ENCODE measurements at places on chromosomes 2 and 18.

DNA sequence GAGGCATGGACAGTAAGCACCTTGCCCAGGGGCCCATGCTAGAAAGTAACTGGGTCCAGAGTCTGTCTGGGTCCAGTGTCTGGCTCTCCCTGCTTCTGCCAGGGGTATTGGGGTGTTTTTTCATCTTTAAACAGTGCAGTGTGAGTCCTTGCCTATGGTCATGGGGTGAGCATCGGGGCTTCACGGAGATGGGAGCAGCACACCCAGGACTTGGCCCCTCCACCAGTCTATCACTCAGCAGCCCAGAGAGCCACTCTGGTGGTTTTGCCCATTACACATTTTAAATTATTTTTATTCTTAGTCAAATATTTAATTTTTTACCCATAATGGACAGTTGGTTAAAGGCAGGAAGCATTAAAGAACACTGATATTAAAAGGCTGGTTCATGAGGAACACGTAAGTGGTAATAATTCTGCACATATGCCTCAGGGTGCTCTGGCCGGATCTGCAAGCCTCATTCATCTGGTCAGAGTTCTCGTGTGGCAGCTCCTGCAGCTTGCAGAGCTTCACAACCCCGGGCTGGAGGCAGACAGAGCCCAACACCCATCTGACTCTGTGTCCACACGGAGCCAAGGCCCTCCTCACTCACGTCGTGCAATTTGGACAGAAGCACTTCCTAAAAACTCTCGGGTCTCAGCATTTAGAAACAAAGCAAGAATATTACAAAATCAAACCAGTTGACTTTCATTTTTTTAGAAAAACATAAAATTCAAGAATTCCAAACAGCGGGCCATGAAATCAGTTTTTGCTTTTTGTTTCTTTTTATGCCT is 204.1 kb downstream of the CTIF start:
- DNase-seq, result no peak

- no peak for DNase-seq
These were observed 7.7 kb upstream of the SP140L start for GRCh38 chr2:230319211-230319862.

DNA sequence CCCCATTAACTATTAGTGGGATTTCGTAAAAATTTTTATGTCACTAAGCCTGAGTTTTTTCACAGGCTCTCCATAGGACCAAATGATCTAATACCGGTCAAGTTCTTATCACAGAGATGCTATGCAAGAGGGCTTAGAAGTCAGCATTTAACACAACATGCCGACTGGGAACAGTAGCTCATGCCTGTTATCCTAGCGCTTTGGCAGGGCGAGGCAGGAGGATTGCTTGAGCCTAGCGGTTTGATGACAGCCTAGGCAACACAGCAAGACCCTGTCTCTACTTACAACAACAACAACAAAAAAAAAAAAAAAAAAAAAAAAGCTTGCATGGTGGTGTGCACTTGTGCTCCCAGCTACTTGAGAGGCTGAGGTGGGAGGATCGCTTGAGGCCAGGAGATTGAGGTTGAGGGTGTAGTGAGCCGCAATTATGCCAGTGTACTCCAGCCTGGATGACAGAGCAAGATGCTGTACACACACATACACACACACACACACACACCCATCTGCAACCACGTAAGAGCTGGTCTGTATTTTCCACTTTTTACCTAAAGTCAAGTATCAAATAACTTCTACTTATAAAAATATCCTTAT is 67.6 kb upstream of the FAM124B start:
- no peak for DNase-seq

- DNase-seq, result no peak
These were observed 24.9 kb downstream of the HTR2B start for GRCh38 chr2:231099918-231100317.

DNA sequence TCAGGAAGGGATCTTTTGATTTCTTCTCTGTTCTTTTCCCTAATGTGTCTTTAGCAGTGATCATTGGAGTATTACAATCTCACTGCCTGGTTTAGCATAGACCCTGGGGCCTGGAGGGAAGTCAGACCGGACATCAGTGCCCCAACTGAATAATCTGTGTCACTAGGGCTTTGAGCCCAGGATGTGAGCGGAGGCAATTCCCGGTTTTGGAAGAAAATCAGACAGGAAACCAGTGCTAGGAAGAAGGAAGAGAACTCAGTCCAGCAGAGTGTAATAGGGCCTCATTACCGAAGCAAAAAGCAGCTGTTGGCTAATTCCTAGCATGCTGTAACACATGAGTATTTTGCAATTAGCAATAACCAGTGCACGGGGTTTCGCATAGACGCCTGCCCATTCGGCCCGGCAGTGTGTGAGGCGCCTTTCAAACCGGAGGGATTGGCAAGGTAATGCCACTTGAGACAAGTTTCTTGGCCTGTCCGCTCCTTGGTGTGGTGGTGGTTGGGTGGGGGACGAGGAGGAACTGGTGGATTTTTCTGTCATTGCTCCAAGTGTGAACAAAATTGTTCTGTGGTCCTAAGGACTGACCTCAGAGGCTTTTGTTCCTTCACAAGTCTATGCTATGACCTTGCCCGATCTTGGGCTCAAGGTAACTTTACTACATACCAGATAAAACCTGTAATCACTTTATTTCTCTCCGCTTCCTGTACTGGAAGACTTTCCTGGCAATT is 2.8 kb downstream of the FOSL2 start:
- no peak for DNase-seq

- no peak for DNase-seq
These were observed 13.0 kb downstream of the PTMA start for GRCh38 chr2:231720987-231721966.

GRCh38 chr18:63224630-63225029 is 94.9 kb downstream of the BCL2 start:
- DNase-seq, result no peak

GRCh38 chr2:186347472-186347871 is 138.6 kb upstream of the ZC3H15 start:
- no peak for DNase-seq

Measured in cortex of kidney (tissue), 1 donor.